ENCODE measurements at places on chromosomes 5 and 9.

DNA sequence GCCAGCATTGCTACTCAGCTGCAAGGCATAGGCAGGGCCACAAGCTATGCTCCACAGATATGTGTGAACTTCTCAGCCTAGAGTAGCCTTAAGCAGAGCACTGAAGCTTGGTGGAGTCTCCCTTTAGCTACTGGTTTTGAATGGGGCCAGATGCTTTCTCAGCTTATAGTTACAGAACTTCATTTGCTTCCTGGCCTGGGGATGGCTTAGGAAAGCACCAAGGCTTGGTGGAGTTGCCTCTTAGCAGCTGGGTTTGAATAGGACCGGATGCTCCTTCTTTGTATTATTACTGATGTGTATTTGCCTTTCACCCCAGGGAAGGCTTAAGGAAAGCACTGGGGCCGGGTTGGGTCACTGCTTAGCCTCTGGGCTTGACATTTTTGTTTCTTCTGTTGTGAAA is 497.8 kb upstream of the SEMA6A start:
- DNase-seq = no peak

DNA sequence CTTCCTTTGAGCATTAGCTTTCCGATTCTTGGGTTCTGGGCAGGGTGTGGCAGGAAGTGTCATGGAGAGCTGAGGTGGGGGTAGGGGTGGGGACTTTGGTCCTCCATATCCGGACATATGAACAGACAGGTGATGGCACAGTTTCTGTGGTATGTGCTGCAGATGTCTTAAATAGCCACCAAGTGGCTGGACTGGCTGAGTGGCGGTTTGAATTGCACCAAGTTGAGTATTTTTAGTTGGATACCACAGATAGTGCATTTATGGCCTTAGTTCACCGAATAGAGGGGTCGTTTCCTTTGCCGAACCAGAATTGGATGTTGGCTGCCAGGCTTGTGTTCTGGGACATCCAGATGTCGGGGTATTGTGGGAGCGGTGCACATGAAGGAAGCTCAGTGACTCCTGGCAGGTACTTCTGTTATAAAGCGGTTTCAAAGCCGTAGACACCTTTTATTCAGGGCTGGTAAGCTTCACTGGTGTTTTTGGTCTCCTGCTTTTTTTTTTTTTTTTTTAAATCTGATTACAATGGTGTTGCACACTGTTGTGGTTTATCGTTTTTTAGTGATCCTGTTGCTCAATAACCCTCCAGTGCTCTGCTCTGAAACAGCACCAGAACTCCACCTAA is 15.1 kb upstream of the TNFAIP8 start:
- peak; percentile 49 for DNase-seq

- no peak for DNase-seq
These were observed 29.8 kb upstream of the MSX2 start for GRCh38 chr5:174694611-174695010.

GRCh38 chr5:171927345-171927941 is 79.0 kb downstream of the FBXW11 start:
- DNase-seq = no peak

GRCh38 chr5:72325566-72326305 is 5.6 kb downstream of the PTCD2 start:
- DNase-seq = no peak

- no peak for DNase-seq
These were observed 31.4 kb downstream of the SLC12A7 start for GRCh38 chr5:1080432-1080831.

GRCh38 chr5:153618867-153619266 is 128.4 kb downstream of the GRIA1 start:
- DNase-seq = no peak

GRCh38 chr9:84775056-84775643 is 105.6 kb downstream of the NTRK2 start:
- no peak for DNase-seq

- DNase-seq = no peak
These were observed 568.8 kb downstream of the TLR4 start for GRCh38 chr9:118273048-118273447.

GRCh38 chr5:1917830-1918487 is 35.2 kb upstream of the IRX4 start:
- DNase-seq = no peak

DNA sequence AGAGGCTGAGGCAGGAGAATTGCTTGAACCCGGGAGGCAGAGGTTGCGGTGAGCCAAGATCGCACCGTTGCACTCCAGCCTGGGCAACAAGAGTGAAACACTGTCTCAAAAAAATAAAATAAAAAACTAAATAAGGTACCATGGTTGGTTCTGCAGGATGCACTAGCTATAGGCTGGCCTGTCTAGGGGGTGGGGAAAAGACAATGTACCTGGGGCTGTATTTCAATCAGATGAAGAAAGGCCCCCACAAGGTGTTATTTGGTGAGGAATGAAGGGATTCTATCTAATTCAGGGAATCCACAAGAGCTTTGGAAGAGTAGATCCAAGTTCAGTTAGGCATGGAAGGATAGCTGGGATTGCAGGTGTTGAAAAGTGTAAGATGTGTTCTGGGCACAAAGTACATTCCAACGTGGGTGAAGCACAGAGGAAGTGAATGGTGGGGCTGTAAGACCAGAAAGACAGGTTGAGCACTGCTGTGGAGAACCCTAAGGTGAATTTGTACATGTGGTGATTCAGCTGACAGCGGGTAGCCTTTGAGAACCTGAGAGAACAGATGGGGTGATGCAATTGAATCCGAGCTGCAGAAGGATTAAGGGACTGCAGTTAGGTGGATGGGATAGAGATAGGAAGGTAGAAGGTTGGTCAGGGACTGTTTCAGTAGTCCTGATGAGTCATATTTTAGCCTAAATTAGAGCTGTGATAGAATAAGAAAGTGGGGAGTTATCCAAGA is 71.8 kb downstream of the CAST start:
- DNase-seq = no peak

DNA sequence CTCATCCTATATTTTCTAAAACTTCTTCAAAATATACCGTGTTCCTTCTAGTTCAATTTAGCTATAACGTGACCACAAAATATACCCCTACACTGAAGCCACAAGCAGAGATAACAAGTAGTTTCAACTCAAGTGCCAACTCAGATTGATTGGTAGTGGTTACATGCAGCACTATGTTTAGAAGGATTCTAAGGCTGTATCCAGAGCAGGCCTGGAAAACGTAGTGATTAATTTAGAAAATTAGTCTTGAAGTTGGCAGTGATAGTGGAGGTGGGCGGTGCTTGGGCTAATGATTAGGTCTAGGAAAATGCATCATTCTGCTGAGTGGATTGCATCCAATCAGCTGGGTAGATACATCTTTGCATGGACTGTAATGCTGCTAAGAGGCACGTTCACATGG is 61.5 kb downstream of the MAMDC2 start:
- DNase-seq = no peak

DNA sequence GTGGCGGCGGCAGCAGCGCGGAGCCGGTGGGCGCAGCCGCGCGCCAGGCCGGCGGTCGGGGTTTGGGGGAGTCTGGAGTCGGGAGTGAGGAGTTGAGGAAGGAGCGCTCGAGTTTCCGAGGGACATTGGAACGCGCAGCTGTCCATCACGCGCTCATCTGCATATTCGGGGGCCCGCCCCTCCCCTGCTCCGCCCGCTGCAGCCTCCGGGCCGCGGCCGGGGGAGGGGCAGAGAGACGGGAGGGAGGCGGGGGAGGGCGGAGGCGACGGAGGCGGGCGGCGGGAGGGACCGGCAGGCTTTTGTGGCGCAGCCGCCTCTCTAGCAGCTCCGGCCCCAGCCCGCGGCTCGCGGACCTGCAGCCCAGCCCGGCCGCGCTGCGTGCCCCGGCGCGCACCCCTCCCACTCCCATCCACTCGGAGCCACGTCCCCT is at the start of gene IRX2:
TSS of gene IRX2 (minus strand) at position 86 of the 430 bp plus-strand sequence. CDS start 264 bp downstream, outside the sequence.
- no peak for DNase-seq

DNA sequence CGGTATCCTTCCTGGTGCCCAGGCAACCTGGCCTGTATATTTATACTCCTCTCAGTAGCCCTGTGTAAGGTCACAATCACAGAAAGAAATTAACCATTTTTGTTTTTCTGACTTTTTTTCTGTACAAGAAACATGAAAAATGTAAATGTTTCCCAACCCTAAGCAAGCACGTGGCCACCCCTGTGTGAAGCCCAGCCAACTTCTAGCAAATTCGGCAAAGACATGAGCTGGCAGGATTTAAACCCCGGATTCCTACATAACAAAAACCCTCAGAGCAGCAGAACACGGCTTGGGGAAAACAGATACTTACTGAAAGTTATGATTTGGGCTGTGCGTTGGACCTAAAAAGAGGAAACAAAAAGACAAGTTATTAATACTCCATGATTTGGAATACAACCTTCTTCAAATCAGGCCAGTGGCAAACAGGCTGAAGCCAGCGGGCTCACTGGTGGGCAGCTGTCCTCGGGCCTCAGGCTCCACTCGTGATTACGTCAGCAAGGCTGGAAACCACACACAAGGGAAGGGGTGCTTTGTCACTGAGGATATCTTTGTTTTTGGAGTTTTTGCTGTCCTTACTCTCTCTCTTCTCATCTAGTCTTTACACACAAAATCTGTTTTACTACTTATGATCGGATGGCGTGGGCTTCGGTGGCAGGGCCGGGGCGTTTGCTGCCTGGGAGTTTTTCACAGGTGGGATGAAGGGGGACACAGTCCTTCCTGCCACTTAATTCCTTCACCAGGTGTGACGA is 194.1 kb downstream of the ROR2 start:
- DNase-seq = no peak

GRCh38 chr5:139725073-139725830 is 70.4 kb upstream of the PSD2 start:
- DNase-seq = no peak

GRCh38 chr5:83711982-83712601 is 8.6 kb downstream of the HAPLN1 start:
- DNase-seq = peak; percentile 39

DNA sequence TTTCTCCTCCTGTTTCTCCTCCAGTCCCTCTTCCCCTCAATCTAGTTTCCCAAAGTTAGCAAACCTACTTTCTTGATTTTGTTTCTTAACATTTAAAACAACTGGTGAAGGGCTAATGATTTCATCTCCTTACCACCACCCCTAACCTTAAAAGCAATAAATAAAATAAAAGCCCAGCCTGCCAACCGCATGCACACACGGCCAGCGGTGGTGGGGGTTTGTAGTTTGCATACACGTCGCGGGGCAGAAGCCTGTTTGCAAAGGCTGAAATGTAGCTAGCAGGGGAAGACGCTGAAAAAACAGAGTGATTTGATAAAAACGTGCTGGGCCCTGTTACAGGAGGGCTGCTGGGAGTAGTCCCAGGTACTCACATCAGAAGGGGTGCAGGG is 1.9 kb upstream of the DMRT2 start:
- DNase-seq = no peak

DNA sequence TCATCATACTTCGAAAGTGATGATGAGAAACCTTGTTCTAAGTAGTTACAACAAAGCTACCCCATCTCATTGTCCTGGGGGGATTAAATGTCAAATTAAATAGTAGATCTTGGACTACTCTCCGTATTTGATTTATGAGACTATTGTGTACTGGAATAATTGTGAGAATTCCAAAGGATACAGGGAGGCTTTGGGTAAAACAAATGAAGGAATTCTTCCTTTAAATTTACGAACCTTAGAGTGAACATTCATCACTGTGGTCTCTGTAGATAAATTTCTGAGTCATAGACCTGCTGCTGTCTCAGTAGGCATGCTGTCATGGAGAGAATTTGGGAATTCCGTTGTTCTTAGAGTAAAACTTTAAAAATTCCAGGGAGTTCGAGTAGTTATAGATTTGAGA is 836.2 kb downstream of the DNAH5 start:
- no peak for DNase-seq

DNA sequence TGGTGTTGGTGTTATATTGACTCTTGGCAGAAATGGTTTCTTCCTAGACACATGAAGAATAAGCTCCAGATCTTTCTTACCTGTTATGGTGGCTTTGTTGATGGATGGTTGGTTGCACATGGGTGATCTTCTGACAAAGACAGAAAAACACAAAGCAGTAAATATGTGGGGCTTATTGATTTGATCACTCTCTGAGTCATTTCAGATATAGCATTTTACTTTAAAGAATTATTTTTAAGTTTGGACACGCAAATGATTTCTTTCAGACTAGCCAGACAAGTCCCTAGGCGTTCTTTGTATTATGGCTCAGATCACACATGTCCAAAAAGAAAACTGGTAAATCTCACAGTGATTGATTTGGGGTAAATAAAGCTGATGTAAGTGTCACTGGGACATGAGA is 597.6 kb downstream of the RAB3C start:
- DNase-seq = no peak

GRCh38 chr5:138954257-138955012 is 79.3 kb upstream of the LRRTM2 start:
- DNase-seq = no peak

DNA sequence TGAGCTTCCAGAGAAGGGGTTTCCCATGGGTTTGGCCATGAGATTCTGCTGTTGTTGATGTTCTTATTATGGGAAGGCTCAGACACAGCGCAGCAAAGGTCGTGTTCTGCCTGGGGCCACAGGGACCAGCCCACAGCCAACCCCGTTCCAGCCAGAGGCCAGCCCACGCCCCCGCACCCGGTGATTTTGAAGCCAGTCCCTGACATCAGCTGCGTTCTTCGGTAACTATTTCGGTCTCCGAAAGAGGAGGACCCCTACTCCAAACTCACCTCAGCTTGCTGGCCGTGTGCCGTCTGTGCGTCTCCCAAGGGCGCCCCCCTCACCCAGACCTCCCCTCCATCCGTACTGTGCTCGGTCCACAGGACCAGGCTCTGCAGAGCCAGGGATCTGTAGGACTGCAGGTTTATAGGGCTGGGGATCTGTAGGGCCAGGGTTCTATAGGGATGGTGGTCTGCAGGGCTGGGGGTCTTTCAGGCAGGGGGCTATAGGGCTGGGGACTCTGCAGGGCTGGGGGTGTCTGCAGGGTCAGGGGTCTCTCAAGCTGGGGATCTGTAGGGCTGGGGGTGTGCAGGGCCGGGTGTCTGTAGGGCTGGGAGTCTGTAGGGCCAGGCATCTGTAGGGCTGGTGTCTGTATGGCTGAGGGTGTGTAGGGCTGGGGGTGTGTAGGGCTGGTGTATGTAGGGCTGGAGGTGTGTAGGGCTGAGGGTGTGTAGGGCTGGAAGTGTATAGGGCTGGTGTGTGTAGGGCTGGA is 11.8 kb downstream of the COL5A1 start:
- DNase-seq = no peak

GRCh38 chr5:31982621-31983020 is 191.5 kb downstream of the GOLPH3 start:
- DNase-seq = no peak

DNA sequence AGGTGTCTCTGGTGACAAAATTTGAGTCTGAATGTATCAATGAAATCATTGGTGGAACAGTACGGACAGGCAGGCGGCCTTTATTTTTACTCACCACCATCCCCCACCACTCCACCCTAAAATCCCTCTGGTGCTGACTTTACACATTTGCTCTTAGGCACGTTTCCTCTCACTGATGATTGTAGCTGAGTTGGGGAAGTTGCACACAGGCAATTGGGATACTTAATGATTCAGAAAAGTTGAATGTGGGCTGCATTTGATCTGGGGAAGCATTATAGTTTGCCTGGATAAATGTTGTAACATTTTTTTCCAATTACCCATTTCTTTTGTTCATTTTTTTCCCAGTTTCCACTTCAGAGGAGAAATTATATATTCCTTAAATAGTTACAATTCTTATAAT is 658.4 kb downstream of the TLR4 start:
- no peak for DNase-seq

- no peak for DNase-seq
These were observed 1.6 kb downstream of the PLK2 start for GRCh38 chr5:58458141-58458742.

All from stimulated activated CD4-positive, alpha-beta T cell treated with anti-CD3 and anti-CD28 coated beads, Interleukin-2, amount 100 ng/mL, for 24 hours (primary cell).